Fibroblast of the aortic adventitia (primary cell): ENCODE measurements at places on chromosomes 6 and 20.

DNA sequence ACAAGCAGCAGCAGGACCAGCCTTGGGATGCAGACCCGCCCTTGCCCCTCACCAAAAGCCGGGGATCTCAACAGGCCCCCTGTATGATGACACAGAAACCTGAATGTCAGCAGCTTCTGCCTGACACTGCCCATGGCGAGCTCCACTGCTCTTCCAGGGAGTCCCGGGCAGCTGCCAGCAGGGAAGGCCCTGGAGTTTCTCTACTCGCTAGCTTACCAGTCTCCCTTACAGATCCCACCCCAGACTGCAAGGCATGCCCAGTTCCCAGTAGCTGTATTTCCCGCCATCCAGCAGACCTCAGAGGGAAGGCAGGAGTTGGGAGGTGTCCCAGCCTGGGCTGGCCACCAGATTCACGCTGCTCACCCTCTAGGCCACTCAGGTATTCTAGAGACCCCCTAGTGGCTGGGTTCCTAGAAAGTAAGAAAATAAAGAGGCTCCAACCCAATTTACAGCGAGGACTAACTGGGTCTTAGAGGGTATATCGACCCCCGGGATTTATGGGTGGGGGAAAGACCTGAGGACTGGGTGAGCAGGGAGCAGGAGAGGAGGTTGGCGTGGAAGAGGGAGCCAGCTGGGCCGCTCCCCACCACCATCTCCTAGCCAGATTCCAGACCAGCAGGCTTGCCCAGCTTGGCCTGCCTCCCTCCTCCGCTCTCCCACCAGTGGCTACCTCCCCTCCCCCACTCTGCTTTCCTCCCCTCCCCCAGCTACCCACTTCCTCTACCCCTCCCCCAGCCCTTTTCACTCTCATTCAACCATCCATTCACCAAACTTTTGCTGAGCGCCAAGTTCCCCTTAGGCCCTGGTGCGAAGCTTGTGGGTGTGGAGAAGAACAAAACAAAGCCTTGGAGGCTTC, 9.7 kb upstream of the HMGA1 start:
- no peak for DNase-seq

DNA sequence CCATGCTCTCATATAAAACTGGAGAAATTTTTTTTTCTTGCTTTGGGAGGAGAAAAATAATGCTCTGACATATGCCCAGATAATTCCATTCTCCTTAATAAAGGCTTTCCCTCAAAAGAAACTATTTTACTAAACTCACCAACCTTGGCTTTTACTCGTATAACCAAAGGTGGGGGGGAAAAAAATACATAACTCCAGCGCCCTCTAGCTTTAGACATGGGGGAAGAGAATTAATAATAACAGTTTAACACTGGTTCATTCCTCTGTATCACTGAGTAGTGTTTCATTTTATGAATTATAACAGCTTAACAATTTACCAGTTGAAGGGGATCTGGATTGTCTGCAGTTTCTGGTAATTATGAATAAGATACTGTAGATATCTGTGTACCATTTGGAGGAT, 1226.1 kb downstream of the GRIK2 start:
- DNase-seq = peak; percentile 2

DNA sequence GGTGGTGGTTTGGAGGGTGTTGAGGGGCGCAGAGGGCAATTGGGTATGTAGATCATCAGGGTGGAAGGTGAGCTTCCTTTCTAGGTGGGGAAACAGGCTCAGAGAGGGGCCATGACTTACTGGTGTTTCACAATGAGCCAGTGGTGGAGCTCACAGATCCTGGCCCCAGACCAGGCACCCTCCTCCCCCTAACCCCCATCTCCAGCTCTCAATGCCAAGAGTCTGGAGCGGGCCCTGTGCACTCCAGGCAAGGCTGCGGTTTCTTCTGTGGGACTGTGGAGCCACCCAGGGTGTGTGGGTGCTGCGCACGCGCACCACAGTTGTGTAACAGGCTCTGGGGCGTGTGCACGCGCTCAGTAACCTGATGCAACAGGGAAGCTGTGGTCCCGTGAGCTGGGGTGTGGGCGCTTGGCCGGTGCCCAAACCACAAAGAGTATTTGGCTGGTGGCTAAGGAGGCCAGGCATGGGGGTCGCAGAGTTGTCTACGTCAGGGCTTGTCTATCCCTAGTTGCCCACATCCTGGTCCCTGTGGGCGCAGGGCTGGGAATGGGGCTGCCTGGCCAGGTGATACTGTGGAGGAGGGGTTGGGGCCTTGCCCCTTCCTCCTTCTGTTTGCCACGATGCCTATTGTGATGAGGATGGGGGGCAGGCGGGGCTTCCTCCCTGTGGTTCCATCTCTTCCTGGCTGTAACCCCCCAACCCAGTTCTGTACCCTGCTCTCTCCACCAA, 37.5 kb upstream of the MRPS18A start:
- DNase-seq = peak; percentile 95

GRCh38 chr6:75098709-75099108, 107.1 kb downstream of the COL12A1 start:
- DNase-seq = peak; percentile 98

DNA sequence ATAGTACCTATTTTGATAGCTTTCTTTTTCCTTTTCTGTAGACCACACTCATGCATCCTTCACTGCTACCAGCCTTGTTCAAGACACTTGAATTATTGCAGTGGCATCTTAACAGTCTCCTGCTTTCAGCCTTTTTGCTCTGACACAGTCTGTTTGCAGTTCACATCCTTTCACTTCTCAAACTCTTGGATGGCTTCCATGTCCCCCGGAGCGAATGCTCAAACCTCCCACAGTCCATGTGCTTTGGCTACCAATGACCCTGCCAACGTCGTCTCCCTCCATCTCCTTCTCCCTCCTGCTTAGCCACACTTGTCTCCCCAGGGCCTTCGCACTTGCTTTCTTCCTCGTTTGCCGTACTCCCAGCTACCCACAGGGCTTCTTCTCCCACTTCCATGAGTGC, 270.0 kb upstream of the ZFP64 start:
- DNase-seq = no peak

DNA sequence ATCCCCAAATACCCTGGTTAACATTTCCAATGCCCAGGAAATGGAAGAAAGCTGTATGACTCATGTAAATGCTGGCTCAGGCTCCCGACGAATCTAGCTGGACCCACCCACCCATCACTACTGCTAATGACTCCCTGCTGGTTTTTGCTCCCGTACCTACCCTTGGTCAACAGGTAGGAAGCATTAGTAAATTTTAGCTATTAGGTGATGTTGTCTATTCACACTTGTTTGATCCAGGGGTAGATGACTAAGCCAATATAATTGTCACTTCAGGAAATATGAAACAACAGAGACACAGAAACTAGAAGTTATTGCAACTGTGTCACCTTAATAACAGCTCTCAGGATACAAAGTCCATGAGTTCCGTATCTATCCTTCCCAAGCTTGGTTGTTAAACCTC, 94.4 kb upstream of the BEND6 start:
- DNase-seq = peak; percentile 54
